Foreskin fibroblast (primary cell): ENCODE measurements at places on chromosomes 6 and 20.

DNA sequence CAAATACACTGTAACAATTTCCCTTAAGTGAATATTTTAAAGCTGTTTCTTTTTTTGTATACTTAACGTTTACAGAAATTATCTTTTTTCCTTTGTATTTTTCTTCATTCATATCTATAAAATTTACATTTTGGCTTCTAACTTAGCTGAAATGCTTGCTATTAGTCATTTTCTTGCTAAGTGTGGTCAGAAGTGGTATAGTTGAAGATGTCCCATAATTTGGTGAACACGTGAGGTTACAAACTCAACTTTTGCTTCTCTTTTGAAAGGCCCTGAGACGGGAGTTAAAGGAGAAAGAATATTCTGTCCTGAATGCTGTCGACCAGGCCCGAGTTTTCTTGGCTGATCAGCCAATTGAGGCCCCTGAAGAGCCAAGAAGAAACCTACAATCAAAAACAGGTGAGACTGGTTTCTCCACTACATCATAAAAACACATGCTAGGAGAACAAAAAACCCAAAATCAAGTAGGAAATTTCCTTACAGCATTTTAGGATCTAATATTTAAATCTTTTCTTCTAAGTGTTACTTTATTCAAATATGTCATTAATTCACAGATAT, 445.0 kb downstream of the UTRN start:
- no peak for DNase-seq

DNA sequence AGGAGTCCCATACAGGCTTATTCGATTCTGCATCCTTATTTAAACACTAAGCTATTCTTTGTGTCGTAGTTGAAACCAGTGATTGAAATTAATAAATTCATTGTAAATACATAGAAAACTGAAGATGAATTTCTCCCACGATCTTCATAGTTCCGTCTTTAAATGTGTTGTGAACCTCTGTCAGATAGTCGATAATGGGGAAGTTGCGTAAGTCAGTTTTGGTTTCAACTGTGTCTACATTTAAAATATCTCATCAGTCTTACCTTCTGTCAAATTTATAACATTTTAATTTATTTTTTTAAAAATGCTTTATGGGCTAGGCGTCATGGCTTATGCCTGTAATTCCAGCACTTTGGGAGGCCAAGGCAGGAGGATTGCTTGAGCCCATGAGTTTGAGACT, 12.7 kb downstream of the STX11 start:
- no peak for DNase-seq

DNA sequence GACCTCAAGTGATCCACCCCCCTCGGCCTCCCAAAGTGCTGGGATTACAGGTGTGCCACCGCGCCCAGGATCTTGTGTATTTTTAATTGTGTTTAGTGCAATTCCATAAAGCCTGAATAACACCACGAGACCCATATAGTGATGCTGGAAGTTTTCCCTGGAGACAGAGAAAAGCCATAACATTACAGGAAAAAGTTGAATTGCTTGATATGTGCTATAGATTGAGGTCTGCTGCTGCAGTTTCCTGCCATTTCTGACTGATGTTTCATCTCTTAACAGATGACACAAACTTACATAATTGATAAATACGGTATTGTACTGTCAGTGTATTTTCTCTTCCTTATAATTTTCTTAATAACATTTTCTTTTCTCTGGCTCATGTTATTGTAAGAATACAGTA, 7.3 kb upstream of the UBD start:
- no peak for DNase-seq

- no peak for DNase-seq
Observed at GRCh38 chr20:53813636-53814035, 220.0 kb upstream of the ZNF217 start.

- DNase-seq, result no peak
Observed at GRCh38 chr20:32958574-32958973, 45.7 kb downstream of the SUN5 start.

DNA sequence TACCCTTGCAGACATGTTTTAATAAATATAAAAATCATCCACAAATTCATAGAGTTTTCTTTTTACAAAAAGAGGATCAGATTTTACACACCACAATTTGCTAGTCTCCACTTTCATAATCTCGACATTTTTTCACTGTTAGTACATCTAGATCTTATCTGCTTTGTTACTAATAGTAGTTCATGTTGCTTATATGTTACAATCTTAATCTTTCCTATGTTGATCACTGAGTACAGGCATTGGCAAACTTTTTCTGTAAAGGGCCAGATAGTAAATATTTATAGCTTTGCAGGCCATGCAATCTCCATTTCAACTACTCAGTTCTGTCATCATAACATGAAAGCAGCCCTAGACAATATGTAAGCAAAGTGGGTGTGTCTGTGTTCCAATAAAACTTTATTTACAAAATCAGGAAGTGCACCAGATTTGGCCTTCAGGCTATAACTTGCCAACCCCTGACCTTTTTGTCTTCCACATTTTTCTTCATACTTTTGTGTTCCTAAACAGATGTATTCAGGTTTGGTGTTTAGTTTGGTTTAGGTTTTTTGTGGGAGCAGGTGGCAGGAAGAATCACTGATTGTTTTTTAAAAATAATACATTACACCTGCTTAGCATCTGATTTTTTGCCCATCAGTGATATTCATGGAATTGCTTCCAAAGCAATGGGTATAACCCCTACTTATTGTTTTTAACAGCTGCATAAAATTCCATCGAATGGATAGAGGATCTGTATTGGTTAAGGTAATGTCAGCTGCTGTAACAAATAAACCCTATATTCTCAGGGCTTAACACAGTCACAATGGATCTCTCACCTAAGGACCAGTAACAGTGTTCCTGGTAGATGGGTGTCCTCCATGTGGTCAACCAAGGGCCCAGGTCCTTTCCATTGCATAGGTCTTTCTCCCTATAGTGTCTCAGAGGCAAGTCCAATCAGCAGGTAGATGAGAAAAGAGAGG, 61.2 kb downstream of the EYA2 start:
- no peak for DNase-seq

DNA sequence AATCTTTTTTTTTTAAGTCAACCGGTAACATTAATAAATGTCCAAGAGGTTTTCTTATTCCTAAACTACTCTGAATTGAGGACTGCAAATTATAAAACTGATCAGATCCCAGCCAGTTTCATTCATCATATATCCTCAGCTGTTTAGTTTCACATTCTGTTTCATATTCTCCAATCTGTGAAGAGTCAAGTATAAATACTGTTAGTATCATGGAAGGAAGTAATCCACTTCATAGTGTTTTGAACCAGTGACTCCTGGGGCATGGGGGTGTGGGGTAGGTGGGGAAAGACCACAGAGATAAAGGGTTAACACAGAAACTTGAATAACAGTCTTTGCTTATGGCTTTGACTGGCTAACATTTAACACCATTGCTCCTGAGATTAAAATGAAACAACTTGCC, 69.9 kb downstream of the FYN start:
- no peak for DNase-seq

DNA sequence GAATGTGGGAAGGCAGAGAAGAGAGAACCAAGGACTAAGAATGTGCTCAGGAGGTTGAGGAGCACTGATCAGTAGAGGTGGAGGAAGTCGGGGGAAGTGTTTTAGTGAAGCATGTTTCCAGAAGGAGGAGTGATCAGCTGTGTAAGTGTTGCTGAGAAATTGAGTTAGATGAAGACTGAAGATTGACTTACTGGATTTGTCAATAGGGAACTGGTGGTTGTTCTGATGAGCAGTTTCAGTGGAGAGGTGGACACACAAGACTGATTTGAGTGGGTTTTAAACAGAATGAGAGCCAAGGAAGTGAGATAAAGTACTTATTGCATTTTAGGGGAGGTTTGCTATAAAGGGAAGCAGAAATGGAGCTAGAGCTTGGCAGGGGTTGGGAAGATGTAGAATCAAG, 182.6 kb downstream of the CDKAL1 start:
- DNase-seq, result no peak

- no peak for DNase-seq
Observed at GRCh38 chr6:33841070-33841469, 37.3 kb upstream of the MLN start.

DNA sequence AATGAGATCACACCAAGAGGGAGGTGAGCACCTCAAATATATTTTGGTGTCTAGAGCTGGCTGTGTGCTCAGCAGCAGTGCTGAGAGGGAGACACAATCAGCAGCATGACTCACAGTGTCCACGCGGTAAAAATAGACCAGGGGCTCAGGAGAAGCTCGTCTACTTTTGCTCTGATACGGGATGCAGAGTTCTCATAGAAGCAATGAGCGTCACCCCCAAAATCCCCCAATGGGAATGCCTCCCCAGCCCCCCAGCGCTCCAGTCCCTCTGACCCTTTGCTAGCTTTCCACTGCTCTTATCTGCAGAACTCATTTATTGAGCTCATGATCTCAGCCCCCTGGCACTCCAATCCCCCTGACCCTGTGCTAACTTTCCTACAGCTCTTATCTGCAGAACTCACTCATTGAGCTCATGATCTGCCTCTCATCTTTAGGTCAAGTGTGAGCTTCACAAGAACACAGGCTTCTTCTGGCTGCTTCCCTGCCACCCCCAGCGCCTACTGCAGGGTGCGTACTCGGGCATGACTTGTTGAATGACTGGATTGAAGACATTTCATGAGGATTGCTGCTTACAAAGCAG, 34.0 kb downstream of the SYNDIG1 start:
- peak; percentile 26 for DNase-seq

DNA sequence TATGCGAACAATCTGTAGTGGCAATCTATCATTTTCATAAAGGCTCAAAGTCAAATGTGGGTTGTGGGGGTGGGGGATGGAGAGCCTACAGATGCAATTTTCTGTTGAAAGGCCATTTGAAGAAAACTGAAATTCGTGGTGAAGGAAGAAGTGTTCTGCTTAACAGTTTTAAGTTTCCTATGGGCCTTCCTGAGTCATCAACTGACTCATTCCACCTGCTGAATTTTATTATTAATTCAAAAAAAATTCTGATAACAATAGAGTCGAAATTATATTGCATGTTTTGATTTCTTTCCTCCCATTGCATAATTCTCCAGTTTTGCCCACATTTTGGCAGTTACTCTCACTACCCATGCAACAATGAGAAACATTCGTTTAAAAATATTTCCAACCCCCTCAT, 622.3 kb upstream of the ARID1B start:
- no peak for DNase-seq

- no peak for DNase-seq
Observed at GRCh38 chr20:57529810-57530209, 4.9 kb upstream of the CTCFL start.

- DNase-seq, result no peak
Observed at GRCh38 chr6:137403855-137404254, 90.3 kb downstream of the OLIG3 start.
